Aorta (tissue), 5 donors: ENCODE measurements at places on chromosomes 7 and 10. TPM values are rescaled to one million over a fixed set of nuclear protein-coding genes. Genes with fewer than 3 reads are reported as not detected.

The UTF1 gene
- polyA plus RNA-seq: not detected

The SPDYE16 gene
- 0.61 TPM for polyA plus RNA-seq

The ITPRID1 gene
- polyA plus RNA-seq: not detected

The HUS1 gene
- 11.9 TPM for polyA plus RNA-seq

The PTF1A gene
- not detected for polyA plus RNA-seq
